Jurkat, Clone E6-1 (cell line): ENCODE measurements at places on chromosomes 11 and 22.
A peak's percentile ranks its signal among the peaks of the same experiment; 100 is the strongest.

DNA sequence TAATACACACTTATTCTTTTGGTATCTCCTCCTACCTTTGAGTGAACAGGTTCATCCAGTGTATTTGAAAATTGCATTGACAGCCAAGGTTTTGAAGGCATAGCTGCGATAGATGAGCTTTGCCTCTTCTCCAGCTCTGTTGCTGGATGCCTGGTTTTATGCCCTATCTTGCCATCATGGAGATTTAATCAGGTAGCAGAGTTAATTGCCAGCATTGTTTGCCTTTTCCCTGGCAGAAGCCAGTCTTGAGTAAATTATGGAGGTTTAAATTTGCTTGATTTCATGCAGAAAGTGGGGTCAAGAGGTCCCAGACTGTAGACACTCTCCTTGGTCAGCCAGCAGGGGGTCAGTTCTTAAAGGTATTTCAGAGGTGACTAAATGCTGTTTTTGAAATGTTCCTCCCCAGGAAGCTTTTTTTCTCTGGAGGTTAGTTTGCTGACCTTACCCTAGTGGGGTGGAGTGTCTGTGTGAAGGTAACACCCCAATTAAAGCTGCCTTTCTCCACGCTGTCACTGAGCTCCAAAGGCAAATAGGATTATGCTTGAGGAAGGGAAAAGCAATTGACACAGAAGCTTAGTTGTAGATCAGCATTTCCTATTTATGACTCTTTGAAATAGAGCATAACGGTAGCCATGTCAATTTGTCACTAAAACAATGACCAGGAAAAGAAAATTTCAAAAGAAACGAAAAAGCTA, 96.0 kb downstream of the EXT2 start:
- DNase-seq, result no peak

- DNase-seq, result peak; percentile 15
Observed at GRCh38 chr11:95222817-95223216, 8.2 kb downstream of the SESN3 start.

GRCh38 chr11:30666817-30667216, 80.7 kb upstream of the MPPED2 start:
- no peak for DNase-seq

GRCh38 chr22:28249402-28249801, 330.3 kb upstream of the PITPNB start:
- DNase-seq, result no peak

GRCh38 chr22:34036931-34037330, 116.7 kb upstream of the LARGE1 start:
- DNase-seq, result peak; percentile 3

- DNase-seq, result no peak
Observed at GRCh38 chr22:32636884-32637283, 162.3 kb downstream of the FBXO7 start.

DNA sequence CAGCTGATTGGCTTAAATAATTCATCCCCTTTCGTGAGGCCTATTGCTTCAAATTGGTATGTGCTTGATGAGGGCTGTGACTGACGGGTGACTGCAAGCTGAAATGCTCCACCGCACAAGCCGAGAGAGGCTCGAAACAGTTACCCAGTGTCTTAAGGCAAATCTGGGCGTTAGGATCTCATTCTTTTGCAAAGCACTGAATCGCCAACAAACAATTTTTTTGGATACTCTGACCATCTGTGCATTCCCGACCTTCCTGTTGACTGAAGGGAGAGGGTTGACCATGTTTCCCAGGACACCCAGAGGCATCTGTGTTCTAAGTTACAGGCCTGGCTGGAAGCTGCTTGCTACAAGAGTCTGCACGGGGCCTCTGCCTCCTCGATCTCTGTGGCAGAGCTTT, 32.1 kb downstream of the CACNG2 start:
- DNase-seq, result no peak

DNA sequence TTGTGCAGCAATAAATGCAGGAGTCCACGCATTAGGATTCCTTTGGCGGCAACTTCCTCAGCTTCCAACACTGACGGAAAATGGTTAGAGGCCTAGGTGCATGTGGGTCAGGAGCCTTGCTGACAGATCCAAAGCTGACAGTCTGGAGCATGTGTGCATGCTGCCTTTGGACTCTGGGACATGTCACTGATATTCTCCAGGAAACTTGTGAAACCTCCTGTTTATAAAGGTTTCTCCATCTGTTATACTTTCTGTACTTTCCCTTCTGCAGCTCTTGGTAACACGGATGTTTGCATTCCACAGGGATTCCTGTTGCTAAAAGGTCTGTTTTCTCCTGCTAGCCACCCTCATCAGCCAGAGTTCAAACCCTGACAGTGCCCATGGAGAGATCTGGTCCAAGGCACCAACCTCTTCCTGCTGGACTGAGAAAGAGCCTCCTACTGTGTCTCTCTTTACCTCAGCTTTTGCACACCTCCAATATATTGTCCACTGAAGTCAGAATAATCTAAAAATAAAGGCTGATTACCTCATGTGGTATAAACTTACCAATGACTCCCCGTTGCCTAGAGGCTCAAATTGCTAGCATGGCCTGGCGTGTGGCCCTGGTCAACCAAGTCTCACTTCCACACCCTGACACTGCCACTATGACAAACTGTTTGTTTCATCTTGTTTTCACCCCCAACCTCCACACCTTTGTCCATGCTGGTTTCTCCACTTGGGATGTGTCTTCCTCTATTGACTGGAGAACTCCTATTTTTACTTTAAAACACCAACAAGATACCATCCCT, 31.1 kb upstream of the LYVE1 start:
- DNase-seq, result no peak

DNA sequence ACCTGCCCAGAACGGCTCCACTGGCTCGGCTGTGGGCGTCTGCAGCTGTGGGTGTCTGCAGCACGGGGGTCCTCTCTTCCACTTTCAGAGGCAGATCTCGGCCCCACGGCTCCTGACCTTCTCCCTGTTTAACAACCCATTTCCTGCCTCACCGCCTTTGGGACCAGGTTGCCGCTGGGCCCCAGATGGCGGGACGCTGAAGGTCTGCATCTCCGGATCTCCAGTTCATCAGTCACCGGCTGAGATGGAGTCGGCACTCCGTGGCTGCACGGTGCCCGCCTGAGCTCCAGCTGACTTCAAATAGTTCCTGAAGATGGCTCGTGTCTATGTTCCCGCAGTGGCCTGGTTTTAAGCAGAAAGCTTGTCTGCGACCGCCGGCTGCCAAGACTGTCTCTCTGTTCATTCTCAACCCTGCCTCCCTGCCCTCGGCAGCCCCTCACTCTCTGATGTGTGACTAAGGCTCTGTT, 475.9 kb downstream of the BRD1 start:
- DNase-seq, result no peak

DNA sequence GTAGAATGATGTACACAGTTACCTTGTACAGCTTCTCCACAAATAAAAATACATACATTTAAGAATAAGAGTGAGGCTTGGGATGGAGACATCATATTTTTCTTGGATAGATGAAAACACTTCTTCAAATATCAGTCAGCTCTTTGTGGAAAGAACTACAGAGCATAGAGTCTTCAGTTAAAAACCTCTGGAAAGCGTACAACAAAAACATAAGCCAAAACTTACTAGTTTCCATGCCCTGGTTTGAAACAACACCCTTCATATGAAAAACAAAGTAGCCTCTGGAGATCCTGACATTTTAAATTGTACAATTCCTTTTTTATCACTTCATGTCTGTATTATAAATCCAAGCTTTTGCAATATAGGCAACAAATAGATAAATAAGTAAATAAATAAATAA, 7.0 kb upstream of the CEP126 start:
- no peak for DNase-seq

DNA sequence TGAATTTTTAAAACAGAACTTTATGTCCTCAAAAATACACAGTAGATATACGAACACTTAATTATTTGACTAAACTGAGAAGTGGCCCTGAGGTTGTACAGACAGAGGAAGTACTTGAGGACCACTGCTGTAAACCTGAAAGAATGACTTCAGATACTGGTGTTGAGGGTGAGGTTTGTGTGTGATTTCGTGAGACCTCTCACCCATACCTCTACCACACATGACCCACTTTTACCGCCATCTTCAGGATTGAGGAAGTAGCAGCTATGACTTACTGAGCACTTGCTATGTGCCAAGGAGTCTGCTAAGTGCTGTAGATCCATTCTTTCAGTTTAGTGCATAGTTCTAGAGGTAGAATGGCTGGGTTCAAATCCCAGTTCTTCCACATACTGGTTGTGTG, 21.9 kb downstream of the MMP13 start:
- no peak for DNase-seq

DNA sequence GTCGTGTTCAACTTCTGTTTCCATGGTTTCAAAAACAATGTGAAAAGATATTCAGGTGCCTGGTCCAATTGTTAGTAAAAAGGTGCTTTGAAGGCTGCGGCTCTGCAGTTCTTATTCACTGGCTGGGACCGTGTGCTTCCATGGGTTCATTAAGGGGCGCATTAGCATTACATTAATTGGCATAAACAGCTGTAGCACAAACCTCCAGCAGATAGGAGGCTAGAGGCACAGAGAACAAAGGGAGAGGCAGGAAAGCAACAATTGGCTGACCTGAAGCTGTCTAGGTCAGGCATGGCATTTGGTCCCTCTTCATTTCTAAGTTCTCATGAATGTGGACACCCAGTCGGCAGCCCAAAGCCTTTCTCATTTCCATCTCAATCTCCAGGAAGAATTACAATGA, 16.6 kb downstream of the PAK1 start:
- no peak for DNase-seq

DNA sequence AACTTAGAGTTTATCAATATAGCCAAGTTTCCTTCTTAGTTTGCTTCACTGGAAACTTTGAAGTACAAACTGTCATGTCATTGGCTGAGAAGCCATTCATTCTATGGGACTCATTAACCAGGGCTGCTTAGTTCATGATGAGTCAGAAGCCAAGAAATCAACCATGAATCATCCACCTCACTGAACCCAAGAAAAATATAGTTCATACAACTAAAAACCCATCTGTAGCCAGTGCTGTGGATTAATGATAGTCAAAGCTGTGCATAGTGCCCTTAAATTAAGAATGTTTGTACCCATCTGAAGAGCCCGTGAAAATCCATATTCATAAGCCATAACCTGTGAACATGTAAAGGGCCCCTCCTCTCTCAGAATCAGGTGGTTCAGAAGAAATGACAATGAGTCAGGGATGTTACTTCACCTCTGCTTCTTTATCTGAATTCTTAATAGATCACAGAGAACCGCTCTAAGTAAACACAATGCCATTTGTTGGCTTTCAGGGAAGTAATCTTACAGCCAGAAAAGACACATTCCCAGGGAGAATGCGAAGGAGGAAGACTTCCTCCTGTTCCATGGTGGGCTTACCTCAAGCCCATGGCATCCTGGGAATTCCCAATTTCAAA, 25.4 kb downstream of the MMP20 start:
- DNase-seq, result no peak

GRCh38 chr11:26319906-26320305, 12.0 kb upstream of the ANO3 start:
- DNase-seq, result no peak

GRCh38 chr22:42964994-42965699, 49.8 kb downstream of the PACSIN2 start:
- peak; percentile 17 for DNase-seq

- no peak for DNase-seq
Observed at GRCh38 chr11:57425565-57426438, 1.1 kb downstream of the SLC43A3 start.
